ENCODE measurements at places on chromosomes 7 and 10. TPM values are rescaled to one million over a fixed set of nuclear protein-coding genes. Genes with fewer than 3 reads are reported as not detected.

DNA sequence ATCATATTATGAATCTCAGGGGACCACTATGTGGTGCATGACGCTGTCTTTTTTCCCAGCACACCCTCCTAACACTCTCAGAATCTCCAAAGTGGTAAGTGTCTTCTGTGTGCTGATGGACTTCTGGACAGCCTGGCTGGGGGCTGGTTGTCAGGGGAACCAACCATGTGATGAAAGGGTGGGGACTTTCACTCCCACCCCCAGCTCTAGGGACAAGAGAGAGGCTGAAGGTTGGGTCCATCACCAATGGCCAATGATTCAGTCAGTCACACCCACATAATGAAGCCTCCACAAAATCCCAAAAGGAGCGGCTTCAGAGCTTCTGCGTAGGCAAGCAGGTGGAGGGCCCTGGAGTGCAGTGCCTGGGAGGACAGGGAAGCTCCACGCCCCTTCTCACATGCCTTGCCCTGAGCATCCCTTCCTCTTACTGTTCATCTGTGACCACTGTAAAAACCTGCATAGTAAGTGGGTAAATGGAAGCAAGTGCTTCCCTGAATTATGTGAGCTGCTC lies 44.6 kb downstream of the RASGEF1A start:
- H3K4me1 ChIP-seq: peaks cover 4% of the 10 kb centered on the region
- no peak overlapping the region for H3K4me3 ChIP-seq
- no peak overlapping the region for H3K27ac ChIP-seq
- no peaks in the 10 kb centered on the region for H3K36me3 ChIP-seq
- no peak for DNase-seq
- H3K27me3 ChIP-seq: peaks cover 22% of the 10 kb centered on the region

DNA sequence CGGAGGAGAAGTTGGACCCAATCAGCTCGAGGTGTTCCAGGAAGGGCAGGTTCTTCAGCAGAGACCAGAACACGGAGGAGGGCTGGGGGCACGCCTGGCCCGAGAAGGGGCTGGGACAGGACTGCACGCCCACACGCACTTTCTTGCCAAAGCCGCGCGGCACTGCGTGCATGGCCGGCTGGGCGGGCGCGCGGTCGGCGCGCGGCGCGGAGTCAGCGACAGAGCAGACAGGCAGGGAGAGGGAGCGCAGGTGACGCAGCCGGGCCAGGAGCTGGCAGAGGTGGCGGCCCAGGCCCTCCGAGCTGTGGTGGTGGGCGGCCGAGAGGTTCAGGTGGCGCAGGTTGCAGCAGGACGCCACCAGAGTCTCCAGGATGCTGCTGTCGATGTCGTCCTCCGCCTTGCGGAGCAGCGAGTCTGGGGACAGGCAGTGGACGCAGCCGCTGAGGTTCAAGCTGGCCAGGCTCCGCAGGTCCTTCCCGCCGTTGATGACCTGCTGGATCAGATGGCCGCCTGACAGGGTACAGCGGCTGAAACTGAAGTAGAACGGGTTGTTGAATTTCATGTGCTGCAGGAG lies 77.2 kb upstream of the TNRC18 start:
- H3K4me1 ChIP-seq: peaks cover 6% of the 10 kb centered on the region
- no peaks in the 10 kb centered on the region for H3K27me3 ChIP-seq
- DNase-seq: no peak
- H3K27ac ChIP-seq: no peak overlapping the region
- peaks cover 42% of the 10 kb centered on the region for H3K36me3 ChIP-seq

- H3K27ac ChIP-seq: no peak overlapping the region
- peaks cover 9% of the 10 kb centered on the region for H3K4me1 ChIP-seq
- H3K27me3 ChIP-seq: no peaks in the 10 kb centered on the region
- H3K36me3 ChIP-seq: peaks cover 71% of the 10 kb centered on the region
- no peak overlapping the region for H3K4me3 ChIP-seq
These were observed 36.7 kb downstream of the LUC7L2 start for GRCh38 chr7:139396323-139396951.

DNA sequence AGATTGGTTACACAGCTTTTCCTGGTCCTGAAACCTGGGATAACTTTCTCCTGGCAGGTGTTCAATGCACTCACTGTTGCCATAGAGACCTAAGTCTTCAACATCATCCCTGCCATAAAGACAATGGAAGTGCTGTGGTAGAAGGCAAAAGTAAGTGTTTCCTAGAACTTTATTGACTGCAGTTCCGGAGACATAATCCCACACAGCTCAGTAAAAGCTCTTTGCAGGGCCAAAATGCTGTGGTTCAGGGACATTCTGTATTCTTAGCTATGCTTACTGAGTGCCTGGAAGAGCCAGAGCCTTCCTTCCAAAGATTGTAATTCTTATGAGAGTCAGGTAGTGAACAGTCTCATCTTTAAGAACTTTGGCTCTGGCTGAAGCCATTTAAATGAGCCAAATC lies 5.3 kb downstream of the WIPF3 start:
- no peak overlapping the region for H3K4me3 ChIP-seq
- peaks cover 5% of the 10 kb centered on the region for H3K4me1 ChIP-seq
- no peak overlapping the region for H3K27ac ChIP-seq
- DNase-seq: no peak
- no peaks in the 10 kb centered on the region for H3K36me3 ChIP-seq

The ASB4 gene
- total RNA-seq: not detected

The ARHGEF5 gene
- total RNA-seq: 6.4 TPM

The NRG3 gene
- total RNA-seq: not detected

Data from activated B cell treated with CpG ODN at 0.5 μM for 24 hours (primary cell).